HS-27A (cell line): ENCODE measurements at places on chromosomes 1 and 21.

DNA sequence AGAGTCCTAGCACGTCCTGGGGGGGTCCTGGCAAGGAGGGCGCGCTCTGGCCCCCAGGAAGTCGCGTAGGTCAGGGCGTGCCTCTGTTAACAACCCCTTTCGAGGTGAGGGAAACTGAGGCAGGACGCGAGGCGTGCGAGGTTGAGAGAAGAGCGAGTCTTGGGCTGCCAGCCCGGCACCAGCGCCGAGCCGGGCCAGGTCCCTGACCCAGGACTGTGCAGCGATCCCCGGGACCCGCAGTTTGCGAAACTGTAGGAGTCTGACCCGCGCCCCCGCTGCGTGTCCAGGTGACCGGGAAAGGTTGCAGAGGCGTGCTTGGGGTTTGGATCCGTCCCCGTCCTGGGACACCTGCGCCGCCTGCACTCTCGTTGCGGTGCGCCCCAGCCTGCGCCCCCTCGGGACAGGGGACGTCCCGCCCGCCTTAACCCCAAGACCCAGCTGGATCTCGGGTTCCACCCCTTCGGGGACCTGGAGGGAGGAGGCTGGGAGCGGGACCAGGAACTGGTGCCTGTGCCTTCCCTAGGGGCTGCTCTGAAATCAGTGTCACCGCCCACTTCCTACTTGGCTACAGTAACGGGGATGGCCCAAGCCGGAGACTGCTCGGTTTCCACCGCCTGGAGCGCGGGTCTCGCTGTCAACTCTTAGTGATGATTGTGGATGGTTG lies 493 bp downstream of the DISC1 start:
- no peak for DNase-seq

GRCh38 chr1:2935751-2936390 lies 85.4 kb upstream of the ACTRT2 start:
- no peak for DNase-seq

DNA sequence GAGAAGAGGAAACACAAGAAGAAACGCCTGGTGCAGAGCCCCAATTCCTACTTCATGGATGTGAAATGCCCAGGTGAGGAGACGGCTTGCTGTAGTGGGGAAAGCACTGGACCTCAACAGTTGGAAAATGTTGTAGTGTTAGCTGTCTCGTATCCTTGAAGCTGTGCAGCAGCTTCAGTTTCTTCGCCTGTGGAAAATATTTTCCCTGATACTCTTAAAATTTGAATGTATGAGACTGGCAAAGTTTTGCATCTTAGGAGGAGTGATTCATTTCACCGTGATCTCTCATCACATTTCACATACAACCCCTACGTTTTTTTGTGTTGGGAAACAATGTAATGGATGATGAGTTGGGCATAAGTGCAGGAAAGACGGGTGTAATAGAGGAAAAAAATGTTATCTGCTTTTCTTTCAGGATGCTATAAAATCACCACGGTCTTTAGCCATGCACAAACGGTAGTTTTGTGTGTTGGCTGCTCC lies 629 bp downstream of the RPS27 start:
- DNase-seq: no peak

DNA sequence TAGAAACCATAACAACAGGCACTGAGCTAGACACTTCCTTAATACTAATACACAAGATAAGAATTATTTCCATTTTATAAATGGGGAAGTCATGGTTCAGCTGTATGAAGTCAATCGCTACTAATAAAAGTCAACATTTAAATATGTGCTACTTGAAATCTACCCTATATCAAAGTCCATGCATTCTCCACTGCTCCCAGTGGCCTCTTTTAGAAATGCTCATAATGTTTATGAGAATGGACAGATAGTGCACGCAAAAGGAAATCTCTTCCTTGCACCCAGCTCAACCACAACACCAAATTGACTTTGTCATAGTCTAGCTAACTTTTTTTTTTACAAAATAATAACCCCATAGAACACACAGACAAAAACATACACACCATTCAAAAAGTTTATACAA lies 281.7 kb upstream of the CXADR start:
- no peak for DNase-seq

DNA sequence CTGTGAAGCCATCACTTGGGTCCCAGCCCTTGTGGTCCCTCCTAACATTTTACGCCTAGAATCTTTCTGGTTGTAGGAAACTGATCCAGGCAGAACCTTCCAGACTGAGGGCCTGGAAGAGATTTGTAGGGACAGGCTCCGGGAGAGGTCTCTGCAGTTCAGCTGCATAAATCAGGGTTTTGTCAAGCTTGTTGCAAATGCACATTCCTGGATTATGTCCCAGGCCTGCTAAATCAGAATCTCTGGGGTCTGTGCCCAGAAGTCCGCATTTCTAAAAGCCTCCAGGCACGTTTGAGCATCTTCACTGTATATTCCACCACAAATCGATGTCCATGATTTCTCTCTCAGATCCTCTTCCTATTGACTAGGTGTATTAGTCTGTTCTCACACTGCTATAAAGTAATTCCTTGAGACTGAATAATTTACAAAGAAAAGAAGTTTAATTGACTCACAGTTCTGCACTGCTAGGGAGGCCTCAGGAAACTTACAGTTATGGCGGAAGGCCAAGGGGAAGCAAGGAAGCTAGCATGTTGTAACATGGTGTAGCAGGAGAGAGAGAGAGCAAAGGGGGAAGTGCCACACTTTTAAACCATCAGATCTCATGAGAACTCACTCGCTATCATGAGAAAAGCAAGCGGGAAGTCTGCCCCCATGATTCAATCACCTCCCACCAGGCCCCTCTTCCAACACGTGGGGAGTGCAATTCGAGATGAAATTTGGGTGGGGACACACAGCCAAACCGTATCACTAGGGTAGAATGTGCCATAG lies 1.2 kb upstream of the FHAD1 start:
- DNase-seq: no peak

- no peak for DNase-seq
Observed at GRCh38 chr1:225851805-225852204, 30.4 kb downstream of the TMEM63A start.

DNA sequence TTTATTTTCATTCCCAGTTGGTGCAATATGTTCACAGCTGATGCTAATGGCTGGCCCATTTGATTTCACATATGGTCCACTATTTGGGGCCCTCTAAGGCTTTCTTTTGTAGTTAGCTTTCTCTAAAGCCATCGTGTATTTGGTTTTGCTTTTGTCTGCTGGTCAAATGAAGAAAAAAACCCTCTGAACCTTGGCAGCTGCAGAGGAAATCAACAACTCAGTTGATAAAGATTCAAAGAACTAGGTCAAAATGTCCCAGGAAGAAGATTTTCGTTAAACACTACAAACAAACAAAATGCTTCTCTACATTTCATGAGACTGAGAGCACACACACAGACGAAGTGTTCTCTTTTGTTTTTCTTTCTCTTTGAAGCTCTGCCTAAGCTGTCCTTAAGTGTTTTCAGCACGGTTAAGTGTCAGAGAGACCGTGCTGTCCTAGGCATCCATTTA lies 655.0 kb downstream of the RWDD3 start:
- no peak for DNase-seq

DNA sequence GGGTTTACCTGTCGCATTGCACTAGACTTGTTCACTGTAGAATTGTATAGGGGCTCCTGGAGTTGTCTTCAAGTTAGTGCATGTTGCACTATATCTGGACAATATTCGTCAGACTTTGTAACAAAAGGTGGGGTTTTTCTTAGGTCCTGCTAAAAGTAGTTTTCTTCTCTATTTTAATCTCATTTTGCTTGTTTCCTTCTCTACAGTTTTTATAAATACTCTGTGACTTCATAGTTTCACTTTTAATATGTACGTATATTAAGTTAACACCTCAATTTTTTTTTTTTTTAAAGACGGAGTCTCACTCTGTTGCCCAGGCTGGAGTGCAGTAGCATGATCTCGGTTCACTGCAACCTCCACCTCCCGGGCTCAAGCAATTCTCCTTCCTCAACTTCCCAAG lies 26.5 kb upstream of the MRPS6 start:
- no peak for DNase-seq

- no peak for DNase-seq
Observed at GRCh38 chr1:117959364-117959763, 29.8 kb downstream of the WDR3 start.

- no peak for DNase-seq
Observed at GRCh38 chr1:17207046-17207445, 2.1 kb downstream of the PADI1 start.

DNA sequence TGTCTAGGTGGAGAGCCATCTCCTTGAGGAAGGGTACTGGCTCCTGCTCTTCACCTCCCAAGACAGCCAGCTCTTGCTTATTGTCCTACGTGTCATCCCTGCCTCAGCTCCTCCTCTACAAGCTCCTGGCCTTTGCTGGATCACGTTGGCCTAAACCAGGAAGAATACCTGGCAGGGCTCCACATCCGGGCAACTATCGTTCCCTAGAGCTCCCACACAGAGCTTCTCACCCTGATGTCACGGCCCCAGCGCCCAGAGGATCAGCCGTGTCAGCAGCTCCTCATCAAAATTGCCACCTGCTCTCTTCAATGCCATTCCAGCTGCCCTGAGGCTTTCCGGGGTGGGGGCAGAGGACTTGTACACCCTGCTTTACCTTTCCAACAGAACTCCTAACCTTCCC lies 1.9 kb upstream of the TPM3 start:
- DNase-seq: no peak

- DNase-seq: no peak
Observed at GRCh38 chr1:5670590-5671350, 321.5 kb downstream of the NPHP4 start.

GRCh38 chr1:43975249-43975961 lies 645 bp downstream of the ATP6V0B start:
- no peak for DNase-seq

DNA sequence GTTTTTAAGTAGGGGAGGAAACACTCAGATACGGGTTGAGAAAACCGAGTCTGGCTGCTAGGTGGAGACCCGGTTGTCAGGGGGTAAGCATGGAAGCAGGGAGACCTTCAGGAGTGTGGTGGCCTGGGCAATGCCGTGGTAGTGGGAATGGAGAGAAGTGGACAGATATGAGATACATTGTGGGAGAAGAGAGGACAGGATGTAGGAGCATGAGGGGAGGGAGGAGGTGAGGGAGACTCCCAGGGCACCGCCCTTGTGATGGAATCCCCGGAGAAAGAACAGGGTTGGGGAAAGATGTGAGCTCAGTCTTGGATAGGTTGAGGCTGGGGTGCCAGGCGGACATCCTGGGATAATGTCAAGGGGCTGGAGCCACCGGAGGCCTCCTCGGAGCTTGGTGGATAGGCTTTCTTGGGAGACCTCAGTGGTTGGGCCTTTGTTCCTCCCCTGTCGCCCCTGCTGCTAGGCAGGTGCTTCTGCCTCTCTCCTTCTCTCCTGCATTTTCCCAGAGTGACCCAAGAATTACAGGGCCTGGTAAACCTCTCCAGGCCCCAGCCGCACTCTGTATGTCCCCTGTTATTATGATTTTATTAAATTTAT lies 21.3 kb downstream of the ZNF362 start:
- DNase-seq: no peak

- DNase-seq: no peak
Observed at GRCh38 chr1:167439301-167439988, 78.9 kb downstream of the CD247 start.

DNA sequence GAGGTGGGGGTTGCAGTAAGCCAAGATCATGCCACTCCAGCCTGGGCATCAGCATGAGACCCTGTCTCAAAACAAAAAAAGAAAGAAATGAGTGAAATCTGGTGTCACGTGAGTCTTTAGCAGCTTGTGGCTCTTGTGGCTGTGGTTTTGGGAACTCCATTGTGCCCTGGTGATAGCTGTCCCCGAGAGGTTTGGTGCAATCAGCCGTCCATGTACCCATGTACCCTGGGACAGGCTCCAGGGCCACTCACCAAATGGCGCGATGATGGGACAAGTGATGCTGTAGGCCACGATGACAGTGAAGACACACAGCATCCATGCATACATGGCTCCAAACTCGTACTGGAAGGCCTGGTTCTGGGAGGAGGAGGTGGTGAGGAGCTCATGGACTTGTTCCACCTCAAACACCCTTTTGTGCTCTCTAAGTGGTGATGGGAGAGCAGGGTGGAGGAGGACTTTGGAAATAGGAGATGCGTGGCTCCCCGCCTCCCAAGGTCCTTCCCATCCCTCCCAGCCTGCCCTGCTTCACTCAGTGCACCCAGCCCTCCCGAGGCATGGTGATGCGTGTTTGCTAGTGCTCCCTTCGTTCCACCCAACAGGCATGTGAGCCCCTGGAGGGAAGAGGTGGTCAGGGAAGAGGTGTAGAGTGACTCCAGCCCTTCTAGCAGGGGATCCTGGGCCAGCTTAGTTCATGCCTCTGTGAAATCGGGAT lies 29.6 kb downstream of the TMEM63A start:
- no peak for DNase-seq

DNA sequence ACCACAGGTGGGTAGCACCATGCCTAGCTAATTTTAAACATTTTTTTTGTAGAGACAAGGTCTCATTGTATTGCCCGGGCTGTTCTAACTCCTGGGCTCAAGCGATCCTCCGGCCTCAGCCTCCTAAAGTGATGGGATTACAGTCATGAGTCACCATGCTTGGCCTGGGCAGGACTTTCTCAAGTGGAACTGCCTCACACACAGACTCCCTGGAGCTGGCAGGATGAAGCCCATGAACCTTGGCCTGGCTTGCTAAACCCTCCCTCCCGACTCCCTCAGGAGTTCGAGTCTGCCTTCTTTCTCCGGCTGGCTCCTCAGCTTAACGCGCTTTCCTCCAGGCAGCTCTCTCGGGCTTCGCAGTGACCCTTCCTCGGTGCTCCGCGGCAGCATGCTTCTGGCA lies 7.7 kb upstream of the ECE1 start:
- no peak for DNase-seq

DNA sequence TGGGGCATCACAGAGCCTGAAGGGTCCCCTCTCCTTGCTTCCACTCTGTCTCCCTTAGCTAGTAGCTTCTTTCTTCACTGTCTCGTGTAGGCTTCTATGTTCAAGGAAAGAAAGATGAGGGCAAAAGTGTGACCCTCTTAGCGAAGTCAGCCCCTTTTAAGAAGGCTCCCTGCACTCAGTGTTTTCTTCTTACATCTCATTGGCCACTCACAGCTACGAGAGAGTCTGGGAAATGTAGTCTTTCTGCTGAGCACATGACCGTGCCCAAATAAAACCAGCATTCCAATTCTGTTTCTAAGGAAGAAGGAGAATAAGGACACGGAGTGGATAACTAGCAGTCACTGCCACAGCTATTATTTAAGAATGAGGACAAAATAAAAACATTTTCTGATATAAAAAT lies 104.9 kb upstream of the TNR start:
- DNase-seq: no peak

DNA sequence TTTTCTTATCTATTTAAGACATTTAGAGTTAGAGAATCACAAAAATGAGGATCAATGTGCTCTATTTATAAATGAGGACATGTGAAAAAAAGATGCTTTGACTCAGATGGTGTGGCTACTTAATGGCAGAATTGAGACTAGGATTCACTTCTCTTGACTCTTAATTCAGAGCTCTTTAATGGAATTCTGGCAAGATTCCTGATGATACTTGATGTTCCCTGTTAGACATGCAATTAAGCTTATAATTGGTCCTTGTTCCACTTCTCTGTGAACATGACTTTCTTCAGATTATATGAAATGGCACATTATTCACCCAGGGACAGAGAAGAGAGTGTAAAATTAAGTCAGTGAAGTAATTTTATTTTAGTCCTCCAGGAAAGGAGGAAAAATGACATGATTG lies 165.3 kb downstream of the LRRC7 start:
- no peak for DNase-seq
